NCI-H460 (cell line): ENCODE measurements at places on chromosomes 7 and 10. TPM values are rescaled to one million over a fixed set of nuclear protein-coding genes. Genes with fewer than 3 reads are reported as not detected.

The NUP42 gene
- 63.0 and 85.0 TPM in 2 replicates for total RNA-seq

The PPP1R17 gene
- not detected in 2 replicates for total RNA-seq

The FAM25A gene
- total RNA-seq, result not detected in 2 replicates

The ANKRD30A gene
- total RNA-seq, result not detected in 2 replicates

The COMTD1 gene
- 27.2 and 31.7 TPM in 2 replicates for total RNA-seq

The DNAJB6 gene
- 75.4 and 101 TPM in 2 replicates for total RNA-seq

The PRKCQ gene
- total RNA-seq, result 0.22 TPM in 1 of 2 replicates, not detected in the other

The EN2 gene
- total RNA-seq, result 0.75 and 0.84 TPM in 2 replicates

The CFTR gene
- total RNA-seq, result not detected in 2 replicates

The MYL10 gene
- not detected in 2 replicates for total RNA-seq

The ZCWPW1 gene
- 0.75 and 1.8 TPM in 2 replicates for total RNA-seq

The BAZ1B gene
- 72.0 and 81.9 TPM in 2 replicates for total RNA-seq
